ENCODE measurements at places on chromosomes 7 and 10.

- DNase-seq: no peak
These were observed 625.5 kb upstream of the GALNT17 start for GRCh38 chr7:70506434-70506833.

DNA sequence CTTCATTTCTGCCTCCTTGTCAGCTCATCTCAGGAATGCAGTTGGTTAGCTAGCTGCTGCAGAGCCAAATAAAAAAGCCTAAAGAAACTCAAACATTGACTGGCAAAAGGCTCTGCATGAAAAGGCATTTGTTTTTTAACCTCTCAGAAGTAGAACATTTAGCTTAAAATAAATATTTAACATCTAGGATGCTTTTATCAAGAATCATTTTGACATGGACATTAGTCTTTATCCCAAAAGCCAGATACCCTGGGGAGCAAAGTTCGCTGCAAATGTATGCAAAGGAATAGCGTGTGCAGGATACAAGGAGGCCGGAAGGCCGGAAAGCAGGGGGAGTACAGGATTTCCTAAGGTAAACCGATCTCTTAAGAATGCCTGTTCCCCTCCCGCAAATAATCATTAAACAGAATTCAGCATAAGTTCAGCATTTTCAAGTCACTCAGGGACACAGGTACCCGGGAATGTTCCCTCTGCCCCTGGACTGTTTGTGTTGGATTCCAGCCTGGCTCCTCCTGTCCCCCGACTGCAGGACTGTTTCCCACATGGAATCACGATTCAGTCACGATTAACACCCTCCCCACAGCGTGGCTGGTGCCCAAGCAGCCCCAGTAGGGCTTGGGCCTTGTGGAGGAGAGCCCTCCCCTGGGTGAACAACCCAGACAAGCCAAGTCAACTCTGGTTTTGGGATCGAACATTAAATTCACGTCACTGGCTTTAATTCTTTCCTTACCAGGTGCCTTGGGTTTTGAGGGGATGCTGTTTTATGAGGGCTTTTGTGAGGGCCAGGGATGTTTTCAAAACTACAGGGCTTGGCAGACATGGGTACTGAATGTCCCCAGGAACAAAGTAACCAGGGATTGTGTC, 97.8 kb downstream of the HIPK2 start:
- no peak for DNase-seq

DNA sequence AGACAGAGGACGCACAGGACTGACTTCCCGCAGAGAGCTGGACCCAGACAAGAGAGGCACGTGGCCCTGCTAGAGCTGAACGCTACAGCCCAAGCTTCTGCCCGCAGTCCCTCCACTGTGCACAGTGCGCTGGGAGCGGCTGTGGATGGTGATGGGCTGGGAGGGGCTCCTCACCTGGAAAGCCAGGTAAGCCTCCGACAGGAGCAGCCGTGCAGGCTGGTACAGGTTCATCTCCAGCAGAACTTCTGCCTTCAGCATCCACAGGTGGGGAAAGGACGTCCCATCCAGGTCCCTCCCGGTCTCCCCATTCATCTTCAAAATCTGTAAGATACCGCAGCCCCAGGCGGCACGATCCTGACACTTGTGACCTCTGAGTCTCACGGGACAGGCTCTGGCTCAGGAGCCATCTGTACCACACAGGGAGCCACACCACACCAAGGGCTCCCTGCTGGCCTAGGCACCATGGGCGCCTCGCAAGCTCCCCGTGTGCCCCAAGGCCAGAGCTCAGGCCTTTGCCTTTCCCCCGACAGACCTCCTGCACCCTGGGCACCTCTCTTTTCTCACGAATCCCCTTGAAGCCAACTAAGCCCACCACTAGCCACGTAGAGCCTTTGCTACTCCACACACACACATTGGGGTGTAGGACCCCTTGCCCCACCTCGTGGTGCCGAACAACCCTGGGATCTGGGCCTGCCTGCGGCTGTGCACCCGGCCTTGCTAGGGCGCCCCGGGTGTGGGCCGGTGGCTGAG, 76.3 kb downstream of the CFAP46 start:
- DNase-seq: no peak

DNA sequence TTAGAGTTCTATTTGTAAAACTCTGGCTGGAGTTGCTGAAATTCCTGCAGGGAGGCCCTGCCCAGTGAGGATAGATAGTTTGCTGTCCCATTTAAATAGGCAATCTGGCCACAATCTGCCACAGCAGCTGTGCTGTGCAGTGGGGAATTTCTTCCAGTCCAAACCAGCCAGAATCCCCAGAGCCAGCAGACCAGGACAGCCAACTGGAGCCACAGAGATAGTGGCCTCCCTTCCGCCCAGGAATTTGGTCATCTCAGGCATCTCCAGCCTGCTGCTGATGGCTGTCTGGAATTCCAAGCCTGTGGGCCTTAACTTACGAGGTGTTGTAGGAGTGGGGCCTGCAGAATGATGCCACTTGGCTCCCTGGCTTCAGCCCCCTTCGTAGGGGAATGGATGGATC, 643.4 kb downstream of the DNAJB9 start:
- DNase-seq: no peak

DNA sequence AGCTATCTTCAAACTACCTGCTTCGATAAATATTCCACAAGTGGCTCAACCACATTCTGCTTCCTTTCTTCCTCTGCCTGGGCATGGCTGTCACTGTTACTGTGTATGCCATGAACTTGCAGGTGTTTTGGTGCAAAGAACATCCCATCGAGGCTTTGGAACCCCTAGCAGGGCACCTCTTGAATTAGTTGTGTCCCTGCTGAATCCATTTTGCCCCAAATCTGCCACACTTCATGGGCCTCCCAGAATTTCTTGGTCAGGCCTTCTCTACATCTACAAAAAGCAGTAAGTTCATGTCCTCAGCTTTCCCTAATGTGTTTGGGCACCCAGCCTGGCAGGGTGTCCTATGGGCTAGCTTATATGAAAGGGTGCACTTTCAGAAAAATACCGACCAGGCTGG, 53.6 kb downstream of the AKR1B1 start:
- DNase-seq: no peak

GRCh38 chr7:753190-753589, 26.1 kb upstream of the PRKAR1B start:
- no peak for DNase-seq

GRCh38 chr10:84196941-84197340, 2.6 kb downstream of the CDHR1 start:
- no peak for DNase-seq

GRCh38 chr7:77326131-77326530, 90.0 kb downstream of the GSAP start:
- DNase-seq: no peak

DNA sequence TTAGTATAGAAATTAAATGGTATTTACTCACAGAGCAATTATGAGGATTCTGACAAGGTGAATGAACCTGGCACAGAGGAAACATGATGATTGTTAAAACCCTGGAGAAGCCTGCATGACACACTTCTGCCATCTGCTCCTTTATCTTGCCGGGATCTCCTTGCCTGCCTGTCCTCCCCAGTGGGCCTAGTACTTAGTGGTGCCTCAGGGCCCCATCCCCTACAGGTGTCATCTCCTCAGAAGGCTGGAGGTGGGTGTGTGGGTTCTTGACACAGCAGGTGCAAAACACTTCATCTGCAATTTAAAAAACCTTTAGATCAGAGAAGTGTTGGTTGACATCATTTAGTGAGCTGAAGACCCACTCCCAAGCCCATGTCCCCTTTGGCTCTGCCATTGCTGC, 261.2 kb downstream of the ADRA2A start:
- DNase-seq: no peak

GRCh38 chr7:157263156-157263555, 73.6 kb upstream of the DNAJB6 start:
- DNase-seq: no peak

DNA sequence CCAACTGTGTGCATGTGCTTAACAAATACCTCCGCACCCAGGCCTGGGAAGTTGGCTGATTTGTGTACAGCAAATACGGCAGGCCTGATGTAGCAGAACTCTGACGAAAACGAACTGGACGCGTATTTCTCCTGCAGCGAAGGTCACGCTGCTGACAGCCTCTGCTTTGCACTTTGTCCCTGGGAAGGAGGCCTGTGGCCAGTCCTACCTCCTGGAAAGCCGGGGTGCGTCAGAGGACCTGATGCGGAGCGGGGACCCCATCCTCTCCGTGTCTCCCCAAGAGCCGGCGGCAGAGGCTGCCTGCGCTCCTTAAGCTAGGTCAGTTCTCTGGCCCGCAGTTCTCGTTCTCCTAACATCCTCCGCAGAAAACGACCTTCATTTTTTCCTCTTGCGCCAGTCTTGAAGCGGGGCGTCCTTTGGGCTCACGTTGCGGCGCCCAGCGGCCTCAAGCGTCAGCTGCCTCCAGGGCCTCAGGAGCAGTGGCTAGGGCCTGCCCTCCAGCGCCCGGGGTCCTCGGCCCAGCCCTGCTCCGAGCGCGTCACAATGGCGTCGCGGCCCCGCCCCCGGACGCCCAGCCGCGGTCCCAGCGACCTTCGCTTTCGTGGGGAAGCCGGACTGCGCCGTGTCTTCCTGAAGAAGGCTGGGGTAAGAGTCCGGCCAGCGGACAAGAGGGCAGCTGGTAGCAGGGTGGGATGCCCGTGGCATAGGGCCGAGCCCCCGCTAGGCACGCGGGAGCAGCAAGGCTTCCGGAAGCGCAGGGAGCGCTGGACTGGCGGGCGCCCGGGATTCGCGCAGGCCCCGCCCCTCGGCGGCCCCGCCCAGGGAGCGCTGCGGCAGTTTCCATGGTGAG, at the start of gene ZNF487:
TSS of gene ZNF487 (plus strand) at position 821 of the 850 bp plus-strand sequence. CDS start 38,703 bp downstream, outside the sequence.
- peak; percentile 87 for DNase-seq

- DNase-seq: no peak
These were observed 56.1 kb upstream of the SH2B2 start for GRCh38 chr7:102230593-102230992.

DNA sequence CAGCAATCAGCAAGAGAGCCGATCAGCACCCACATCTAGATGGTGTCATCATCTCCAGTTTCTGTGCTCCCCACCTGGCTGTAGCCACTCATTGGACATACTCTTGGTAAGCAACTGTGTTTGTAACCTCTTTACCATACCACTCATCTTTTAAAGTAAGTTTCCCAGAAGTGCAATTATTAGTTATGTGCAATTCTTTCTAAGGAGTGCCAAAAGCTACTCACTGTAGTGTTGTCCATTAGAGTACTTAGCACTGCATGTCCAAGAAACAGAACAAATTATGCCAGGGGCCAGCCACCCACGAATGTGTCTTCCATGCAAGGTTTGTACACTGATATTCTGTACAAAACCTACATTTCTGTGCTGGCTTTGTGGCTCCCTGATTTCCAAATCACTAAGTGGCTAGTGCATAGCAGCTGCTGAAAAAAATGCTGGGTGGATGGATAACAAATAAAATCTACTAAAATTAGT, 131.9 kb downstream of the SRPK2 start:
- no peak for DNase-seq

GRCh38 chr7:44748948-44749731, 493 bp downstream of the ZMIZ2 start:
- DNase-seq: no peak

- no peak for DNase-seq
These were observed 15.2 kb downstream of the SLC29A3 start for GRCh38 chr10:71334221-71334791.
